ENCODE measurements at places on chromosomes 7 and 10.

DNA sequence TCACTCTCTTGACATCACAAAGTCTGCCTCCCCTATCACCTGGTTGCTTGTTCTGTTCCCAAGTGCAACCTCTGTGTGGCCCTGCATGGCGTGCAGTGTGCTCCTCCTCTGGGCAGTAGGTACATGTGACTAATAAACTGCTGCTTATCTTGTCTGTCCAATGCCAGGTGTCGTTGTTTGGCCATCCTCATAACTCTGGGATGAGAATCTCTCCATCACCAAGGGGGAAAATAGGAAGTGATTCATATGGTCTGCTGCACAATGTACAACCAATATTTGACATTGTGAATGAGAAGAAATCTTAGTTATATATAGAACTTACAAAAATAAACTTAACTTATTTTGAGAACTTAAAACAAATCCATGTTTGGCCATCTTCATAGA lies 135.2 kb downstream of the INHBA start:
- DNase-seq, result no peak

DNA sequence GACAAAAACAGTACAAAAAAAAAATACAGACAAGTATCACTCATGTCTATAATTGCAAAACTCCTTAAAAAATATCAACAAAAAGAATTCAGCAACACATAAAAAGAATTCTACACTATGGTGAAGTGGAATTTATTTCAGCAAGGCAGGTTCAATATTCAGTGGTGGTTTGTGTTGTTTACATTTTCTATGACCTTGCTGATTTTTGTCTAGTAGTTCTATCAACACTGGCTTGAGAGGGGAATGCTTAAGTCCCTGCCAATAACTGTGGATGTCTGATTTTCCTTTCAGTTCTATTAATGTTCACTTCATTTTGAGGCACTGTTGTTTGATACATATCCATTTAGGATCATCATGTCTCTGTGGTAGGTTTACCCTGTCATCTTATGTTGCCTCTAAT lies 58.5 kb downstream of the CADPS2 start:
- DNase-seq, result no peak

DNA sequence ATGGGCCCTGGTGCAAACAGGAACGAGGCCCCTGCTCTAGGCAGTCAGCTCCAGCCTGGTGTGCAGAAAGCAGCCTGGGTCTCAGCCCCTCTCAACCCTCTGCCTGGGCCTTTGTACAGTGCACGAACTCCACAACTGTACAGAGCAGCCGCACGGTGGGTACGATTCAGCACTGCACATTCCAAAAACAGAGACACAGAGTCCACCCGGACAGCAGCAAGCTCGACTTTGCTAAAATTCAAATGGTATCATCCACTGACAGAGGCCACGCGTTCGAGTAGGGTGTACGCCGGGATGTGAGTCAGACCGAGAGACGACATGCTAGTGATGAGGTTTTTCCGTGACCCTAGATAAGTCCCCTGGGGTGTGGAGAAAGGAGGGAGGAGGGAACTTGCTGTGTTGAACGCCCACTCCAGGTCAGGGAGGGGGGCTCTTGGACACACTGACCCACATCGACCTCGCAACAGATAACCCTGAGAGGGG lies 65.6 kb upstream of the PDGFA start:
- DNase-seq, result peak; percentile 81

DNA sequence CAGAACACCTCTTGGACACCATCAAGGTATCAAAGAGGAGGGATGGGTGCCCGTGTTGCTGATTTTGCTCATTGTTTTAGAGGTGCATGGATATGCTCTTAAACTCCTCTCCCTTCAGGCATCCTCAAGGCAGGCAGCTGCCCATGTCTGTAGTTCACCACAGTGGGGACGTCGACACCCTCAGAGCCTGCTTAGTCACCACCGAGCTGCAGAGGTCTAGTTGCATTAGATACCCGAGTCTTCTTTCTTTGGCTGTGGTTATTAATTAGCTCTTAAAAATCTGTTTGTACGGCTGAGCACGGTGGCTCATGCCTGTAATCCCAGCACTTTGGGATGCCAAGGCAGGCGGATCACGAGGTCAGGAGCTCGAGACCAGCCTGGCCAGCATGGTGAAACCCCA lies 24.7 kb upstream of the TSPAN13 start:
- no peak for DNase-seq

DNA sequence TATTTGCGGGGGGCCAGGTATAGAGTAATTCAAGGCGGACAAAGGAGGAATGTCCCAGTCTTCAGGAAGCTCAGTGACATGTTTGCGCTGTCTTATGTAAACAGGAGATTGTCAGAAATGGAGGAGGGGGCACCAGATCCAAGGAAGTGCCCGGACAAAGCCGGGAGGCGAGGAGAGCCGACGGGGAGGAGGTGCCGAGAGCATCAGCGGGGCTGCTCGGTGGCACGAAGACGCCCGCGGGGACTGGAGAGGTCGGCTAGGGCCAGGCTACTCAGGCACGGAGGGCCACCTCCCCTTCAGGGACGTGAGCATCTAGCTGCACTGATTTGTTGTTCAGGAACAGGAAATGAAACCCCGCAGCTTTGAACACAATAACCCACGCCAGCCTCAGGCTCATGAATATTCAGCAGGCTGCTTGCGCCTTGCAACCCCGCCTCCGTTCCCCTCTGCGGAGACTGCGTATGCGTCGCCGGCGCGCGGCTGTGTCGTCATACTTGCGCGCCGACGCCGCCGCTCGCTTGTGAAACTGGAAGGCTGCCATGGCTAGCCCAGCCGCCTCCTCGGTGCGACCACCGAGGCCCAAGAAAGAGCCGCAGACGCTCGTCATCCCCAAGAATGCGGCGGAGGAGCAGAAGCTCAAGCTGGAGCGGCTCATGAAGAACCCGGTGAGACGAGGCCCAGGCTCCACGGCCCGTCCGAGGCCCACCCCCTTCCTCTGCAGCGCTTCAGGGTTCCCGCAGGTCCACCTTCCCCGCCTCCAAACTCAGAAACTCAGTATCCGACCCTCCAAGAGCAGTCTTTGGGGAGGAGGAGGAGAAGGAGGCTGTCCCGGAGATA lies at the start of gene PRKRIP1:
Gene PRKRIP1, plus strand, starts transcription at position 491 of the 837 bp plus-strand sequence. Its CDS starts 49 bp downstream, at position 540.
- peak; percentile 88 for DNase-seq

DNA sequence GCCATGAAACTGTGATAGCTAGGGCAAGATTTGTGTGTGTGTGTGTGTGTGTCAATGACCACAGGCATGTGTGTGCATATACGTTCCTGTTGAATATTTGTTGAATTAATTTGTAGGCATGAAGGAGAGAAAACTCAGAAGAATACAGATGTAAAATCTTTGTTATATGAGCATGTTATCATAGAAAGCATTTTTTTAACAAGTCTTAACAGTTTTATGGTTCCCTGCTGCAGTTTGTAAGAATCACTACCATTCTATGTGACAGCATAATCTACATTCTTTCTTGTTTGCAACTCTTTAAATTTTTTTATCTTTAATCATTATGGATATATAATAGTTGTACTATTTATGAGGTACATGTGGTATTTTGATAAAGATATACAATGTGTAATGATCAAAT lies 130.3 kb downstream of the CD36 start:
- DNase-seq, result no peak

- DNase-seq, result no peak
Observed at GRCh38 chr10:126921974-126922525, 16.8 kb downstream of the DOCK1 start.

- no peak for DNase-seq
Observed at GRCh38 chr7:70434376-70434775, 697.6 kb upstream of the GALNT17 start.

Measured in activated CD8-positive, alpha-beta memory T cell treated with anti-CD3 and anti-CD28 coated beads for 24 hours (primary cell).